SK-N-MC (cell line): ENCODE measurements at places on chromosomes 4 and X.
A peak's percentile ranks its signal among the peaks of the same experiment; 100 is the strongest.

GRCh38 chr4:52641854-52642563 is 17.1 kb downstream of the USP46 start:
- DNase-seq = no peak

- DNase-seq = peak; percentile 58
Observed at GRCh38 chr4:41661442-41662076, 87.0 kb downstream of the PHOX2B start.

DNA sequence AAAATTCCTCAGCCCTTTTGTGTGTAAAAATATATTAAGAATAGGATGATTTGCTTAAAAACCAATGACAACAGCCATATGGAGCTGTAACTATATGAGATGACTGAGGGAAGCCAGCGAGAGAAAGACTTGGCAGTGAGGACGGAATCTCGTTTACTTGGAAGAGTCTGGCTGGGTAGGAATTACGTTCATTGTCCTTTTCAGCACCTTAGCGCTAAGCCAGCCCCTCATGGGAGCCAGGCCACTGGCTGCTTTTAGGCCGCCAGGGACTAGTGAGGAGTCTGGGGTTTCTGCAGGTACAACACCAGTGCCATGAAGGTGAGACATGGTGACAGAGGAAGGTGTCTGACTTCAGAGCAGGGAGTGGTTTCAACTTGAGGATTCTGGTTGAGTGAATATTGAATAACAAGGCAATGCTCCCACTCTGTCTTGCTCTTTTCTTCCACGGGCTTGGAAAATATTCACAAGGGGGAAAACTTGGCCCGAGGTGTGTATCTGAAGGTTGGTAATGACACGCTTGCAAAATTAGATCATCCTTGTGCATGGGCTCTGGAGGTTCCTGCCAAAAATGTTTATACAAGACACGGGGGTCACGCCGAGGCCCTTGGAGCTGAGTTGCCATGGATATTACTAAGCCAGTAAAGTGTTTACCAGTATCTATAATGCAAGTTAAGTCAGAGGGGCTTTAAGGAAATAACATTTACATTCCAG is 17.4 kb downstream of the KLF3 start:
- no peak for DNase-seq

GRCh38 chr4:27182211-27182610 is 321.6 kb downstream of the STIM2 start:
- DNase-seq = no peak

GRCh38 chr4:169859366-169860216 is 101.8 kb upstream of the HPF1 start:
- no peak for DNase-seq

DNA sequence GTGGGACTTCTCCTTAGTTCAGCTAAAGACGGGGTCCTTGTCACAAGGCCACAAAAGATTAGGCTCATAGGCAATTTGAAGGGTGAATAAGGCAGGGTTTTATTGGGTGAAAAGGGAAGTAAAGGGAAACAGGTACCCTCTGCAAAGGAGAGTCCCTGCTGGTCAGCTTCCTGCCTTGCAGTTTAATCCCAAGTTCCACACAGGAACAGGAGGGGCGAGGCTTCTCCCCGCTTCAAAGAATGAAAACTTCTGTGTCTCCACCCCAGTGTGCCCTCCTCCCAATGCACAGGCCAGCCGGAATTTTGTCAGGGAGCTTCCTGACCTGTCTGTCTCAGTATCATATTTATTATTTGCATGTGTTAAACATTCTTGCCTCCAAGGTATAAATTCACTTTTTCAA is 37.1 kb downstream of the ITM2A start:
- DNase-seq = no peak

DNA sequence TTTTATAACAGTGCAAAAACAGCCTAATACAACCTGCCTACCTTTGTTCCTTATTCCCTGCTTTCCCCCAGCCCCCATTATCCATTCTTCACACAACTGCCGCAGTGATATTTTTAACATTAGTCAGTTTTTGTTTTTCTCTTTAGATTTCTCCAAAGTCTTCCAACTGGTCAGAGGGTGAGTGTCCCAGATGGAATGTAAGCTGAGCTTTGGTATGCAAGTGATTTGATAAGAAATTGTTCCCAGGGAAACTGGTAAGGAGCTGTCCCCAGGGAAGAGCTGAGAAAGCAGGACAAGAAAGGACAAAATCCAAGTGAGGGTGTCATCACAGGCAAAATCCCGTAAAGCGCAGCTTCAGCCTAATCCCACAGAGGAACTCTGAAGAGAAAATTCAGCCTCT is 475.5 kb upstream of the ADGRL3 start:
- no peak for DNase-seq

- DNase-seq = no peak
Observed at GRCh38 chr4:145703850-145704497, 24.0 kb downstream of the C4orf51 start.

DNA sequence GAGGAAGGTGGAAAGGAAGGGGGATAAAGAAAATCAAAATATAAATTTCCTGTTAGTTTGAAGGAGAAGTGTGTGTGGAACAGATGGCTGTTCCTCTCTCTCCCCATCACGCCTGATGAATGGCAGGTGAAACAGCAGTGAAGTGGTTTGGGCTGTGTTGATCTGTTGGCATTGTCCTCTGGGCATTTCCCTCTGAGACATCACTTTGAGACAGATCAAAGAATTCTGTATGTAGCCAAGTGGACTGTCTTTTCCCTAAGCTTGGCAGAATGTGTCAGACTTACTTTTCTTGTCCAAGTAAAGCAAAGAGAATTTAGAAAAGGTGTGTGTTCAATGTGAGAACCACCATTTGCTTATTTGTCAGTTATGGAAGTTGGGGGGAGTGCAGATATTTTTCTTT is 47.5 kb downstream of the SEPTIN11 start:
- DNase-seq = no peak

DNA sequence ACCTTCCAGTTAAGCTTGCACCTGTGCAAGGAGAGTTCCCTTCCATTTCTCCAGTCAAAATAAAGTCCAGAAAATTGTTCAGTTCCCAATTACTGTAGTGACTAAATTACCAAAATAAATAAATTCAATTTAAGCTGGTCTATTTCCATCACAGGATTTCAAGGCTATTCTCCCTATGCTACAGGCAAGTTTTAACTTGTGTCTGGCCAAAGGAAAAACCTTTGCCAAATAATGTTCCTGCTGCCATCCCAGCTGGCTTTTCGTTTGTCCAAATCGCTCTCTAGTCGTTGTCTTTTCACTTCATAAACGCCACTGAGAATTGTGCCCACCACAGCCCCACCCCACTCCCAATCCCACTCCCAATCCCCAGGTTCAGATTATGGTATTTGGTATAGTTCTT is 2.4 kb downstream of the KCTD8 start:
- DNase-seq = no peak

DNA sequence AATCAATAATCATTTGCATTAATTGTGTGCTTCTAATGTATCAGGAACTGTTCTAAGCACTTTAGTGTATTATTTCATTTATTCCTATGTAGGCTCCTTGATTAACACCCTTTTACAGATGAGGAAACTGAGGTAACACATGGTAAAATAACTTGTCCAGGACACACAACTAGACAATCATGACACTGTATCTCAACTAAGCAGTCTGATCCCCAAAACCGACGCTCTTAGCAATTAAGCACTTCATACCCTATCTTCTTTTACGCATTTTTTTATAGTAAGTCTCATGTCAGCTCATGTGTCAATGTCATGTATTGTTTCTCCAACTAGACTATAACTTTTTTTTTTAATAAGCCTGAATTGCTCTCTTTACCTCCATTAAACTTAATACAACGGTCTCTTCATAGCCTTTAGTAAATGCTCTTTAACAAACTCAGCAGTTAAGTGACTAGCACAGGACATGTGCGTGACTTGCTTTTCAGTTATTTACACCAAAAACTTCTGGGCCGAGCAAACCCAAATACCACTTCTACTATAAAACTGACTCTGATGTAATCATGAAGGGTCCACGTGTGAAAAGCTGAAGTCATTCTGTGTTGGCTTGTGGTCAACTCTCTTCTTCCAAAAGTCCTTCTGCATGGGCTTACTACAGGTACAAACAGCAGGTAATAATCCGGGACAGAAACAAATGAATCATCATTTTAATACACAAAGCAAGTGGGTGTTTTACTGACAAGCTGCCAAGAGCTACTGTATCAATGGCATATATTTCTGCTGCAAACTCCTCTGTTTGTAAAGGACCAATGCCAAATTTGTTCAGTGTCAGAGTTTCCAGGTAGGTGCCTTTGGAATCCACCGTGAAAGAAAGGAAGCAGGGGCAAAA is 7.9 kb upstream of the AMBN start:
- DNase-seq = no peak

DNA sequence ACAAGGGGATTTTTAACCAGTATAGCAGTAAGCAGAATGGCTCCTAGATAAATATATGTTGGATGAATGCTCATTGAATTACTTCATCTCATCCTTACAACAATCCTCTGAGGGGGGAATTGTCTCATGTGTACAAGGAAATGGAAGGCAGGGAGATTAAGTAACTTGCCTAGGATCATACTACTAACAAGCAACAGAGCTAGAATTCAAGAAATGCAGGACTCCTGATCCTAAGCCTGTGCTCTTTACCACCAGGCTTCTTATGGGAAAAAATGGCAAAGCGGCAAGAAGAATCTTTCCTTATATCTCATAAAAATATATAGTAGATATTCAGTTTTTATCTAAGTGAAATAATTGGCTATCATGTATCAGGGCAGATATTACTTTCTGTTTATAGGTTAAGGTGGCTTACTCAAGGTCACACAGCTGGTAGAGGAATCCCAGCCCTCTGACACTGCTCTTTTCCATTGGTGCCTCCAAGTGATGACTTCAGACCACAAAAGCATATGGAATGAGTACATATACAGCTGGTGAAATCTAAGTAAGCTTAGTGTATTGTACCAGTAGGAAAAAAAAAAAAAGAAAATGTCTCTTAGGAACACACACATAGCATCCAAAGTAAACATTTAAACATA is 2.1 kb downstream of the ABHD18 start:
- no peak for DNase-seq

GRCh38 chrX:37921758-37922157 is 74.4 kb upstream of the DYNLT3 start:
- DNase-seq = no peak

GRCh38 chr4:56426273-56426672 is 9.1 kb downstream of the PPAT start:
- no peak for DNase-seq

- no peak for DNase-seq
Observed at GRCh38 chr4:7105276-7105675, 37.4 kb upstream of the GRPEL1 start.

DNA sequence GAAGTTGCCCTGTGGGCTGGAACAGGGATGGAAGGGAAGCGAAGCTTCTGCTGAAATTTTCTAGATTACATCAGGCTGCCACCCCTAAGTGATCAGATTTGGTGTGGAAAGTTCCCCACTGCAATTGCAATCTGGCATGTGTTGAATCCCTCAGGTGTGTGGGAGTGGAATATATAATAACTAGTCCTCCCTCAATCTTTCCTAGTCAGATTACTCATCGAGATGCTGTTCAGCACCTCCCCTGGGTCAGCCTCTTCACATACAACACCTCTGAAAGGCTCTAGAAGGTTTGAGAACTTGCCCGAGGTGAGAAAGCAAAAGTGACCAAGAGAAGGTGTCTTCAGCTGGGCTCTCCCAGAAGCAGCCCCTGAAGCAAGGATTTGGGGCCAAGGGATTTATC is 336.8 kb downstream of the BCOR start:
- DNase-seq = no peak

- no peak for DNase-seq
Observed at GRCh38 chrX:134671294-134671693, 13.0 kb upstream of the PLAC1 start.
